ENCODE measurements at places on chromosomes 3 and 15.

DNA sequence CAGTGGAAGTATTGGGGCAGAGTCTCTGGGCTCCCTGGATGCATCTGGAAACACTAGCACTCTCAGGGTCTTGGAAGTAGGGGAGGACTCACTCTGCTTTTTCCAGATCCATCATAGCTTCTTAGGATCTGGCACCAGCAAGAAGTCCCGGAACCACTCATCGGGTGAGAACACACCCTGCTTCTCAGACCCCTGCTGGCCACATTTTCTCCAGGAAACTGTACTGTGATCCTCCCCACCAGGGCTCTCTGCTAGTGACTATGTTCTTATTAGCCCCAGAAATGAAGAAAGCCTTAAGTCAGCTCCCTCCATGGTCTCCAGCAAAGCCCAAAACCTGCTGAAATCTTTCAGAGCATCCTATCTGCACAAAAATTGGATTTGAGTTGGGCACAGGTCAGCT is 197.3 kb upstream of the GADL1 start:
- DNase-seq, result no peak

DNA sequence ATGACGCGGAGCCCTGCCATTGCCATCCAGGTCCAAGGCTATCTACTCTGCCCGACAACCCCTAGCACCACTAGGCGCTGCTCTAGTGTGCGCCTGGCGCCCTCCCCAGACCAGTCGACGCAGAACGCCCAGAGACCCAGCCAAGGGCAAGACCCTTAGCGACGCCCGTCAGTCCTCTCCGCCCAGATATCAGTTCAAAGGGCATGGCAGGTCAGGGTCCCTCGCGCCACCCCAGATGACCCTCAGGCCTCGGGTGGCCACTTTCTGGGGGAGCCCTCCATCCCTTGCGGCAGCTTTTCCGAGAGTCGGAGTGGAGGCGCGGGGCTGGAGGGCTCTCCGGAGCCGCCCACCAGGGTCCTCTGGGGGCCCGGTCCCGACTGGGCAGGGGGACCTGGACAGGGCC is 371 bp upstream of the CLSTN2 start:
- DNase-seq, result no peak

DNA sequence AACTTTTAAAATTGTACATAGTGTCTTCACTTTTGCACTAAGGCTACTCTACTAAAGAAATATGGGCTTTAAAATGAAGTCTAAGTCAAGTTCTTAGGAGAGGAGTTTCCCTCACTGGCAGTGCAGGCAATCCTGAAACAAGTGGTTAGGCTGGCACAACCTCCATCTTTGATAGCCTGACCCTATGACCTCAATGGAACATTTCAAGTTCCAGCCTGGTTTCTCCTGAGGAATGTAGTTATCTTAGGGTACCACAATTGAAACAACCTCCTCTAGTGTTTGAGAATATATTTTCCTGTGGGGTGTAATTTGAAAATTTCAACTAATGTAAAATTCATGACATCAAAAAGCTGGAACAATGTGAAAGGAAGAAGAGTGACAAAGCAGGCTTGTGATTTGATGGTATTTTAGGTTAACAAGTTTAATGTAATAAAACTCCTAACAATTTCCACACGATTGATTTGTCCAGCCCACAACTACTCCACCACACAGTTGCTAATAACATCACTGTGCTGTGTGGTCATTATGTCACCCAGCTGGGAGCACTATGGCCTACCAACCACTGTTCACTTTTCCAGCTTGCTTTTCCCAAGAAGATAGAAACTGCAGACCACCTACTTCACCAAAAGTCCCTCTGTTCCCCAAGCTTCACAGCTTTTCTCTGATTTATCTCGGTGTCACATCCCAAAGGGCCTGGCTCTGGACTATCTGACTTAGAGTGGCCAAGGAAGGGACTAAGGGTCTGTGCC is 1.8 kb downstream of the WWTR1 start:
- DNase-seq, result no peak

- DNase-seq, result no peak
Measured at GRCh38 chr15:53808058-53808706, 48.7 kb upstream of the WDR72 start.

GRCh38 chr15:65916664-65917406 is 47.5 kb downstream of the RAB11A start:
- DNase-seq, result peak; percentile 28

GRCh38 chr15:65115086-65115485 is at the start of gene UBAP1L:
Gene UBAP1L, minus strand, starts transcription at chr15:65115200. Its CDS starts 8,985 bp downstream, at chr15:65106215.
- DNase-seq, result no peak

- DNase-seq, result no peak
Measured at GRCh38 chr3:162492446-162493081, 996.0 kb downstream of the OTOL1 start.

DNA sequence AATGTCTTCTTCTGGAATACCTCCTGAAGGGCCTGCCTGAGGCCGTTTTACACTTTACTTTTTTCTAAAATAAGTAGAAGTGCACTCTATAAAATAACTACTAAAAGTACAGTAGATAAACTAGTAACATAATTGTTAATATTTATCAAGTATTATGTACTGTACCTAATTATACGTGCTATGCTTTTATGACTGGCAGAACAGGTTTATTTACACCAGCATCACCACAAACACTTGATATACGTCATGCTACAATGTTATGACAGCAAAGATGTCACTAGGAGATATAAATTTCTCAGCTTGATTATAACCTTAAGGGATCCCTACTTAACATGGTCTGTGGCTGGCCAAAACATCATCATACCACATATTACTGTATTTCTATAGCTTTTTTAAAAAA is 29.4 kb downstream of the DLG1 start:
- no peak for DNase-seq

DNA sequence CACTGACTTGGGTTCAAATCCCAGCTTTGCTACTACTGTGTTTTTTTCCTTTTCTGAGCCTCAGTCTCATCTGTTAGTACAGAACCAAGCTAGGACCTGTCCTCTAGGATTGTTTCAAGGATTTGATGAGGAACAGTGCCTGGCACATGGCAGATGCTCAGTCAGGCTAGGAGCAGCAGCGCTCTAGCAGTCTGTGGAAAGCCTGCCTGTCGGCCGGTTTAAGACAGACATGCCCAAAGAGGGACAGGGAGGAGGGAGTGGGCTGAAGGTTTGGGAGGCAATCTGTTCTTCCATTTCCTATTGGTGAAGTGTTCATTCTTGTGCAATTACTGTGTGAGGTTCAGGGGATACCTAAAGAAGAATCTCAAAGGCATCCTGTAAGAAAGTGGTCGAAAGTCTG is 35.1 kb upstream of the RGMA start:
- no peak for DNase-seq

- no peak for DNase-seq
Measured at GRCh38 chr15:36925653-36926426, 174.5 kb downstream of the MEIS2 start.

DNA sequence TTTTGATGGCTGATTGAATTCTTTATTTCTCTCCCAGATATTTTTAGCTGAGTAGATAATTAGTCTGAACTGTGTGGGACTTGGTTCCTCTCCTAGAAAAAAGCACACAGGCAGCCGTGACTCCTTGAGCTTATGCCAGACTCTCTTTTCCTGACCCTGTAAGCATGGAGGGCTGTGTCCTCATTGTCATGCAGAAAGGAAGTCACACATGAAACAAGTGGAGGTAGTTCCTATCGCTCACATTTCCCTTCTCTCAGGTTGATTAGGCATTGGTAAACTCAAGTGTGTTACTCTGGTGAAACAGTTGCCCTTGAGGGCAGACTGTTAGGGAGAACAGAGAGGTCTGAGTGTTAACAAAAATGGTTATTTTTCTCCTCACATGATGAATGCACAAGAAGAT is 6.3 kb upstream of the RTP4 start:
- DNase-seq, result no peak

GRCh38 chr15:61116825-61117224 is 112.3 kb downstream of the RORA start:
- no peak for DNase-seq

DNA sequence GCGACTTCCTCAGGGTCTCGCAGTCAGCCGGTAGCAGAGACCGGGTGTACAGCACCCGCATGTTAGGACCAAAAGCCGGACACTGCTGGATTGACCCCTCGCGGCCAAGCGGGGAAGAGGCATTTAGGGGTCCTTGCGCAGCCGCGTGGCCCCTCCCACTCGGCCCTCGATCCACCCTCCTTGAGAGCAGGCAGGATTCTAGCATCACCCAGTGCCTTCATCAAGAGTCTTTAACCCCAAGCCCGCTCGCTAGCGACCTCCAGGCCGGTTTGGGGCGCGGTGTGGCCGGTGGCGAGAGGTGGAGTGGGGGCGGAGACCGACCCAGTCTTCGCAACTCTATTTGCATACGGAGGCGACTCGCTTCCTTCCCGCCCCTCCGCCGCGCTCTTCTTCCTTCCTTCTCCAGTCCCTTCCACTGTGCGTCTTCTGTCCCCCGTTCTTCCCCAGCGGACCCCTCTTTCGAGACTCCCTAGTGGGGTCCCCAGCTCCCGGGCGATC is at the start of gene ST6GAL1:
Gene ST6GAL1 (plus strand): TSS at position 384 of the 498 bp plus-strand sequence. CDS start 112,178 bp downstream, outside the sequence.
- peak; percentile 64 for DNase-seq

All from CD4-positive, alpha-beta T cell treated with Interleukin-4 for 1 hour (primary cell).